CD4-positive, alpha-beta T cell treated with Interleukin-2 at 100 ng/mL for 4 hours (primary cell): ENCODE measurements at places on chromosomes 5 and 9.

GRCh38 chr9:127011772-127012171 lies 97.2 kb downstream of the RALGPS1 start:
- no peak for DNase-seq

DNA sequence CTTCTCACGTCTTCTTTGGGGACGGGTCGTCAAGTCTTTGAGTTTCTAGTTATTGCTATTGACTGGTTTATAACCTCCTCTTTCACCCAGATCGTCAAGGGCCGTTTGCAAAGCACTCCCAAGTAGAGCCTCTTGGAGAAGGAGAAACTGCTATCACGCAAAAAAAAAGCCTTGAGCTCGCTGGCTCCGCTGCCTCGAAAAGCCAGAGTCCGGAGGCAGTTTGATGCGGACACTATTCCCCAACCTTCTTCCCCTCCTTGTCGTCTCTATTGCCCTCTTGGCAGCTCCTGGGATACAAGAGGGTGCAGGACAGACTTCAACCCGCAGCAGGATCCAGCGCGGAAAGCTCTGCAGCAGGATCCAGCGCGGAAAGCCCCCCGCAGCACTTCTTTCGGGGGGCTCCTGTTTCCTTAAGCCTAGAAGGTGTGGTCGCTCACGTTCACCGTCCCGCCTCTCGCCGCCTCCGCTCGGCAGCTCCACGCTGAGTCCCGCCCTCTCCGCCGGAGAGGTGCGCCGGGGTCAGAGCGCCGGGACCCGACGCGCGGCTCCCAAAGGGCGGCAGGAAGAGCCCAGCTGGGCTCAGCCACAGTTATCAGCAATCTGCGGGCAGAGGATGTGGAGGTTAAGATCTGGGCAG lies at the start of gene PCDHAC1:
Gene PCDHAC1 (plus strand): TSS at position 494 of the 637 bp plus-strand sequence. CDS start 594 bp downstream, outside the sequence.
- DNase-seq: no peak

DNA sequence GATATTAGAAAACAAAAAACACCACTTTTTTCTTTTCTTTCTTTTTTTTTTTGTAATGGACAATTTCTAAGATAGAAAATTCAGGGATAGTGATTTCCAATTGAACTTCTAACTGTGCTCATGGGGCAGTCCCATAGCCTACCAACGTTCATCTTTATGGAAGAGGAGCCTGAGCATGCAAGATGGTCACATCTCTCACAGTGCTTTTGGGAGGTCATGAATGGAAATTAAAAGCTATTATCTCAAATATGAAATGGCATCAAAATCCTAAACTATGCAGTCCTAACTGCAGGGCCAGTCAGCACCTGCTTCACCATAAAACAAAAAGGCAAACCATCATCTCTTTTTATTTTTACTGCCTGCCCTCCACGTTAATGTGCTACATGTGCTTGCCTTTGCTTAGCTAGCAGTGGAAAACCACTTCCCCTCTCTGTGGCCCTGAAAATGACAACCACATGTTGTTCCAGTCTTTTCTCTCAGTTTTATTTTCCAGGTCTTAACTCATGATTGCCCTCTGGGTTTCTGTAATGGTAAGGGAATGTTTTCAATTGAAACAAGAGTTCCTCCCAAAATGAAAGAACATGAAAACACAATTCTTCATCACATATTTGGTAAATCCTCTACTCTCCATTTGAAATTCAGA lies 16.7 kb downstream of the IFNB1 start:
- DNase-seq: peak; percentile 3

DNA sequence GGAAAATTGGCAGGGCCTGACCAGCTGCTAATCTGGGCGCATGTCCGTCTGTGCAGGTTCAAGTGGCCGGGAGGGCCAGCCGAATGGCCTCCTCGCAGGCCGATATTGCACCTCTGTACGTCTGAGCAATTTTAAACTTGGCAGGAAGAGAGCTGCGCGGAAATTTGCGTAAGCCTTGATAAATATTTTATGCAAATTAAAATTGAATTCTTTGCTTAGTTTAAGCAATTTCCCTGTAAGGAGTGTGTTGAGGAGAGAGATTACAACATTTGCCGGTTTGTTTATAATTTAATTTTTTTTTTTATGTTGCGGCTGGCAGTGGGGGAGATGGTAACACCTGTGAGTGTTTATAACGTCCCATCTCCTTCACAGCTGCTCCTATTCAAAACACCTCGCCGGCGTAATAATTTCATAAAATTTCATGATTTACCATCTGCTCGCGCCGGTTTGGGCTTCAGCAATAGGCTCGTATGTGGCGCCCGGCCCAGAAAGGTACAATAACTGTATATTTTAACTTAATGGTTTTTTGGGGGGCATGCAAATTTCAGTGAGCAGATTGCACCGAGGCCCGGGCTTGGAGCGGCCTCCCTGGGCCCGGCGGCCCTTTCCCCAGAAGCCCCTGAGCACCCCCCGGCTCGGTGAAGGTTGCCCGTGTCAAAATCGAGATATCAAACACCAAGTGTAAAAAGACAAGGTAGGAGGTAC lies 269.4 kb upstream of the MVB12B start:
- no peak for DNase-seq

GRCh38 chr5:75524071-75524470 lies 12.4 kb downstream of the POLK start:
- DNase-seq: no peak

- DNase-seq: no peak
Observed at GRCh38 chr5:167061695-167062094, 1229.8 kb upstream of the WWC1 start.

GRCh38 chr9:3177146-3177761 lies 333.4 kb upstream of the PUM3 start:
- DNase-seq: no peak

DNA sequence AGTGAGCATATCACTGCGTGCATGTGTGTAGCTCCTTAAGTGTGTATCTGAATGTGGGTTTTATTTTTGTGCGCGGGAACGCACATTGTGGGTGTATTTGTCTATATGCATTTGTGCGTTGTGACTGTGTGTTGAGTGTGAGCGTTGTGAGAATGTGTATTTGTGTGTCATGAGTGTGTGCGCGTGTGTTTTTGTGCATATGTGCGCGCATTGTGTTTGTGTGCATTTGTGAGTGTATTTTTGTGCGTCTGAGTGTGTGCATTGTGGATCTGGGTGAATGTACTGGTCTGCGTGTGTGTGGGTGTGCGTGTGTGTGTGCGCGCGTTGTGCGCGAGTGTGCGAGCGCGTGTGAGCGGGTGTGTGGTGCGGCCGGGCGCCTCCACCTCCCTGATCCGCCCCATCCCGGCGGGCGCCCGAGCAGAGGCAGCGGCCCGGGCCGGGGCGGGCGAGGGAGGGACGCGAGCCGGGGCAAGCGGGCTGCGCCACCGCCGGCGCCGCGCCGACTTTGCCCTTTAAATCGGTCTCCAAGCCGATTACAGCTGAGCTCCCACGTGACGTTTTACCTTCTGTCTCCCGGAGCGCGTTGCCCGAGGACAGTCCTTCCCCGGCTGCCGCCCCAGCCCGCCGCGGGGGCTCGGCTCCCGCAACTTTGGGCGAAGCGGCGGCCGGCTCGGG lies at the start of gene RASGRF2:
Gene RASGRF2 (plus strand): TSS at position 596 of the 675 bp plus-strand sequence. CDS start 376 bp downstream, outside the sequence.
- DNase-seq: peak; percentile 55

GRCh38 chr9:79154806-79155205 lies 417.0 kb upstream of the TLE4 start:
- no peak for DNase-seq

DNA sequence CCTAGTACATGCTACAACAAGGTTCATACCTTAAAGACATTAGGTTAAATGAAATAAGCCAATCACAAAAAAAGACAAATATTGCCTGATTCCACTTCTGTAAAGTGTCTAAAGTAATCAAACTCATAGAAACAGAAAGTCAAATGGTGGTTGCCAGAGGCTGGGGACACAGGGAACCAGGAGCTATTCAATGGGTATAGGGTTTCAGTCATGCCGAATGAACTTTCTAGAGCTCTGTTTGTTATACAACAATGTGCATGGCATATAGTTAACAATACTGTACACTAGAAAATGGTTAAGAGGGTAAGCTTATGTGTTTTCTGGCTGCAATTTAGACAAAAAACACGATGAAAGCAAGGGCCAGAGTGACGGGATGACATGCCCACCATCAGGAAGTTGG lies 70.8 kb upstream of the EGFLAM start:
- DNase-seq: no peak

- DNase-seq: no peak
Observed at GRCh38 chr5:116468583-116468982, 106.0 kb downstream of the SEMA6A start.

- peak; percentile 41 for DNase-seq
Observed at GRCh38 chr5:1479581-1480188, 34.4 kb upstream of the SLC6A3 start.

GRCh38 chr5:151902215-151902614 lies 22.4 kb downstream of the GLRA1 start:
- DNase-seq: no peak

DNA sequence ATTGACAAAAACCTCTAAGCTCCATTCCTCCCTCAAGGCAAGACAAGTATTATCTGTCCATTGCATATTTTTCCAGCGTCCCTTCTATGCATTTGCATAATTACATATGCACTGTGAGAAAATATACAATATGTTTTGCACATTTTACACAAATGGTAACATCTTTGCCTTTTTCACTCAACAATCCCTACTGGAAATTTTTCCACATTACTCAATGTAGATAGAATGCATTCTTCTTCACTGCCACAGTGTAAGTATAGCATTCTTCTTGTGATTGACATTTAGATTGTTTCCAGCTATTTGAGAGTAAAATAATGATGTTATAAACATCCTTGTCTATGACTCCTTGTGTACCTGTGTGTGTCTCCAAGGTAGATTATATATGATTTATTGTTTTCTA lies 205.0 kb downstream of the SLIT3 start:
- DNase-seq: no peak

GRCh38 chr5:104062621-104063377 lies 500.2 kb upstream of the NUDT12 start:
- no peak for DNase-seq

- no peak for DNase-seq
Observed at GRCh38 chr5:77310494-77311213, 100.2 kb downstream of the PDE8B start.

GRCh38 chr5:123095798-123096120 lies 6.7 kb downstream of the PRDM6 start:
- DNase-seq: no peak

- DNase-seq: no peak
Observed at GRCh38 chr5:91212714-91213092, 170.4 kb downstream of the ARRDC3 start.

DNA sequence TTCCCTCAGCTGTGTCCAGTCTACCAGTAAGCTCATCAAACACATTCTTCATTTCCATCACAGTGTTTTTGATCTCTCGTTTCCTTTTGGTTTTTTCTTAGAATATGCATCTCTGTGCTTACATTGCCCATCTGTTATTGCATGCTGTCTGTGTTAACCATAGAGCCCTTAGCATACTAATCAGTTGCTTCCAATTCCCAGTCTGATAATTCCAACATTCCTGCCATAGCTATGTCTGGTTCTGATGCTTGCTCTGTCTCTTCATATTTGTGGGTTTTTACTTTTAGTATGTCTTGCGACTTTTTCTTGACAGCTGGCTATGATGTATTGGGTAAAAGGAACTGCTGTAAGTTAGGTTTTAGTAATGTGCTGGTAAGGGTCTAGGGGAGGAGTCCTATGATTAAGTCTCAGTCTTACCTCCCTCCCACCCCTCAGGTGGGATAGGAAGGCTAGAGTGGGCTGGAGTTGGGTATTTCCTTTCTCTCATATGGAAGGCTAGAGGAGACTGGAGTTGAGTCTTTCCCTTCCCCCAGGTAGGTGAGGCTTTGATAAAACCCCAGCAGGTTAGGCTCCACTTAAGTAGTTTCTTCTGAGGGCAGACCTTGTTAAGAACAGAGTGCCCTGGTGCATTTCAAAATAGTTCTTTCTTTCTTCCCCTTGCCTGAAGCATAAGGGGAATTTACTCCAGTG lies 99.1 kb upstream of the RASGRF2 start:
- no peak for DNase-seq

DNA sequence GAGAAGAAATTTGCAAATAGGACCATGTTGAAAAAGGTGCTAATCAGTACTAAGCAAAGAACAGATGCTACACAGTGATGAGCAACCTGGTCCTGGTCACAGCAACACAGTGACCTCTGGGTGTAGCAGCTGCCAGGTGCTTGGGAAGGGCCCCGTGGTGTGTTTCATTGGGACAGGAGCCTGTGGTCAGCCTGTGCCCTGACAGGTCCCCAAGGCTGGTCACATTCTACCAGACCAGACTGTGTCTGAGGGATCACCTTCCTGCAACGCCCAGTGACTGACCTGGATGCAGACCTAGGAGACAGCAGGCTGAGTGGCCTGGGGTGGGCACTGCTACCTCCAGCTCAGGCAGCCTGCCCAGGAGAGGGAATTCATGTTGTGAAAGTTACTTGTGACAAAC lies 54.8 kb upstream of the FAM120AOS start:
- DNase-seq: no peak

- no peak for DNase-seq
Observed at GRCh38 chr5:66854416-66854815, 258.2 kb downstream of the MAST4 start.

- DNase-seq: peak; percentile 82
Observed at GRCh38 chr9:131668439-131669268, 71.2 kb downstream of the RAPGEF1 start.

DNA sequence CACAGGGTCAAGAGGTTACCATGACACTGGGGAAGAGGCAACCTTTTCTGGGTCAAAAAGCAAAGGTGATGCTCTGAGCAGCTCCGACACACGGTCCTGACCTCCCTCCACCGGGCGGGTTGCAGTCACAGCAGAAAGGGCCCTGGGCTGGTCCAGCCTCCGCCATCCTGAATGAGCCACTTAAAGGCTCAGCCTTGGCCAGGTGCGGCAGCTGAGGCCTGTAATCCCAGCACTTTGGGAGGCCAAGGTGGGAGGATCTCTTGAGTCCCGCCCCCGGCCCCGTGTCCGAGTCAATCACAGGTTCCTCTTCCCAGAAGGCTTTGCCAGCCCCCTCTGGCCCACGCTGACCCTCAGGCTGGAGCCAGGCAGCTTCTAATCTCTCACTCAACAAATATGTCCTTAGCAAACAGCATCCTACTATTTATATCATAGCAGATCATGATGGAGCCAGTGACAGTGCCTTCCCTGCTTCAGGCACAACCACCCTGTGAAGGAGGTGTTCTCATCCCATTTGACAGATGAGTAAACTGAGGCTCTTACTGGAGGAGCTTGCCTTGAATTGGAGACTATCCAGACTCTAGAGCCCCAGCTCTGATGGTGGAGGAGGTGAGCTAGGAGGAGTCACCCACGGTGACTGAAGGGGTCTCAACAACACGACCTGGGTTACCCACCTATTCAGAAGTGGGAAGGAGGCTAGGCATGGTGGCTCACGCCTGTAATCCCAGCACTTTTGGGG lies 79.1 kb downstream of the LRSAM1 start:
- DNase-seq: no peak
